Activated CD8-positive, alpha-beta memory T cell treated with anti-CD3 and anti-CD28 coated beads, Interleukin-2, amount 10 ng/mL, durations not matched to agents 7 days and 5 days (primary cell): ENCODE measurements at places on chromosomes 16 and 17. TPM values are rescaled to one million over a fixed set of nuclear protein-coding genes. Genes with fewer than 3 reads are reported as not detected.
A peak's percentile ranks its signal among the peaks of the same experiment; 100 is the strongest.

LRRC46 gene
- 0.14 TPM for total RNA-seq

ALOX15B gene
- not detected for total RNA-seq

DNA sequence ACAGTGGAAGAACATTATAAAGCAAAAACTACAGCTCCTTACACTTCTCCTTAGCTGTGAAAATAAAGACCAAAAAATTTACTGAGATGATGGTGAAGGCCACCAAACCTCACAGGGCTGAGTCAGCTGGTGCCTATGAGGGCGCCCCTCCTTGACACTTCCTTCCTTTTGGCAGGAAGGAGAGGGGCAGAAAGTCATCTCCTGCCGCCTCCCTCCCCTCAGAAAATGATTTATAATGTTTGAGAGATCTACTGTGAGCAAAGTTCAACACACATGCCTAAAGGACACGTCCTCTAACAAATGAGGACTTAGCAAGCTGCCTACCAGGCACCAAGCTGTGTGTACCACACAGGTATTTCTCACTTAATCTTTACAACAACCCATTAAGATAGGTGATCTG lies 245.7 kb downstream of the PRKCA start:
- peak; percentile 89 for DNase-seq

GRCh38 chr17:50601823-50602375 lies 32.8 kb upstream of the ABCC3 start:
- DNase-seq = no peak

- DNase-seq = peak; percentile 86
Measured at GRCh38 chr17:43024407-43025289, at the start of gene RND2. Gene RND2 (plus strand): TSS chr17:43025231. CDS start chr17:43025348, 117 bp downstream.

DNA sequence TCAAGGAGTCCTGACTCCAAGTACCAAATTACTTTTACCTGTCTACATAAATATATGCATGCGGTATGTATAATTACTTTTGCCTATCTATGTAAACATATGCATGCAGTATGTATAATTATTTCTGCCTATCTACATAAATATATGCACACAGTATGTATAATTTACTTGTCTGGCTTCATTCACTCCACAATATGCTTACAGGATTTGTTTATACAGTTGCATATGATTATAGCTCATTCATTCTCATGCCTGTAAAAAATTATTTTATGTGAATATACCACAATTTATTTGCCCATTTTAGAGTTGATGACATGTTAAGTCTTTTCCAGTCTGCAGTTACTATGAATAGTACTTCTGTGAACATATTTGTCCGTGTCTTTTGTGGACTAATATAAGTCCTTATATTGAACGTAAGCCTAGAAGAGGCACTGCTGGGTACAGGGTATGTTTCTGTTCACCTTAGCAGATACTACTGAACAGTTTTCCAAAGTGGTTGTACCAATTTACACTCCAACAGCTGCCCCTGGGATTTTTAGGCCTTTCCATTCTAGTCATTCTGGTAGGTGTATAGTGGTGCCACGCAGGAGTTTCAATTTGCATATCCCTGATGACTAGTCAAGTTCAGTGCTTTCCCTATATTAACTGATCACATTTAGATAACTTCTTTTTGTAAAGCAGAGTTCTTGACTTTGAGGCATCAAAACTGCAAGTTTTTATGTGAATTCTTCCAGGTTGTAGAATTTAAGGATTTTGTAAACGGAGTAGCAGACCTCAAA lies 47.0 kb downstream of the MARVELD3 start:
- no peak for DNase-seq
